Glomerular endothelial cell (primary cell): ENCODE measurements at places on chromosomes 13 and 19.

GRCh38 chr13:77919246-77919920 lies 752 bp upstream of the EDNRB start:
- no peak for DNase-seq

GRCh38 chr19:45160870-45161737 lies at the start of gene NKPD1:
NKPD1 (minus strand) TSS chr19:45160982; CDS start chr19:45160150, 832 bp downstream.
- no peak for DNase-seq

- no peak for DNase-seq
Measured at GRCh38 chr13:39524795-39525194, 78.2 kb downstream of the LHFPL6 start.

DNA sequence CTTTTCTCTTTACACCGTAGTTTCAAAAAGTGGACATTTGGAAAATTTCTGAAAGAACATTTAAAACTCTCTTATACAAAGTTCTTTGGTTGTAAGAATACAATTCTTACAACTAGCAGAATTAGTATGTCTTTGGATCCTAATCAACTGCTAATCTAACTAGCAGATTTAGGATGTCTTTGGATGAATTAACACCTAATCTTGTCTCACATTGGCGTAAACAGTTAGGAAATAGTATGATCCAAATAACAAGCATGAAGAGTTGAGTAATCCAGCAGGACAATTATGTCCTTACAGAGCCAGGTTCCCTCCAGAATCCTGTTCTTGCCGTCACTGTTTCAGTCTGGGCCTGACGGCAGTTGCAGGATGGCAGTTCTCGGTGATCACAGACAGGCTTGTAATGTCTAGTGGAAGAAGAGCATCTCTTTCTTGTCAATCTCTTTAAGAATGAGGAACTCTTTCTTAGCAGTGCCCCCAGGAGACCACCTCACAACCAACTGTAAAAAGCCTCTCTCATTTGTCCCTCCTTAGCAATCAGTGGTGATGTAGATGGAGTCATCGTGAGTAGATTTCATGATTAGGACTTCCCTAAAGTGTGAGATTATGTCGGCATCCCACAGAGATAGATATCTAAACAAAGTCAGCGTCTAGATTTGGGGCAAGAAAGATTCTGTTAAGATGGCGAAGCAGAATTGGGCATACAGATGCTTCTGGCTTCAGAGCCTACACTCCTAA lies 5.7 kb upstream of the TNFSF13B start:
- no peak for DNase-seq

DNA sequence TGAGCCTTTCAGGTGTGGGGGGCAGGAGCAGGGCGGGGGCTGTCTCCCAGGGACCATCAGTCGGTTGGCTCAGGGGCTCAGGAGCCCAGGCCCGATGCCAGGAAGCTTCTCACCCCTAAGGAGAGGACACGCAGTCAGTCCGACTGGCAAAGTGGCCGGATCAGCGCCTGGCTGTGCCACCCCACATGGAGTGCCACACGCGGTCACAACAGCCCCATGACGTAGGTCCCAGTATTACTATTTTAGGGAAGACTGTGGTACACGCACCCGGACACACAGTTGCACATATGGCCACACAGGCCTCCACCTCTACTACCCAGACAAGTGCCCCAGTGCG lies 29.3 kb upstream of the GRTP1 start:
- no peak for DNase-seq

- no peak for DNase-seq
Measured at GRCh38 chr13:76715621-76716020, 170.6 kb downstream of the KCTD12 start.
